T-helper 2 cell treated with Interferon-gamma antibody and Interleukin-4, amounts not matched to agents 5 μg/mL and 100 μg/mL, for 36 hours (primary cell): ENCODE measurements at places on chromosomes 2 and 18.

- no peak for DNase-seq
These were observed 173.5 kb downstream of the FMNL2 start for GRCh38 chr2:152508446-152508845.

- no peak for DNase-seq
These were observed 1107.2 kb downstream of the DPP10 start for GRCh38 chr2:115549611-115550130.

DNA sequence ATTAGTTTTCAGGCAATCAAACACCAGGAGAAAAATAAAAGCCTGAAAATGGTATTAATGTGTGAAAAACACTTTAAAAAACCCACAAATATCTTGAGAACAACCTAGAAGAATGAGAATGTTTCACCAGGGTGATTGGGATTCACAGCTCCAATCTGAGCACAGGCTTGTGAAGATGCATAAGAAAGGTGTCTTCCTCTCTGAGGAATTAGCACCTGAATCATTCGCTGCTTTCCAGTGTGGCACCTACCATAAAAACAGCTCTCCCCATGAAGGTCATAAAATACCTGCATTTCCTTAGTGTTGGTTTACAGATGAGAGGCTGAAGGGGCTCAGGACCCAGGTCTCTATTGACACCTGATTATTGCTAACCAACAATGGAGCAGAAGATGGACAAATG, 499.7 kb upstream of the KLHL29 start:
- DNase-seq: no peak

GRCh38 chr2:177882501-177882900, 190.1 kb downstream of the PDE11A start:
- no peak for DNase-seq

GRCh38 chr2:226793646-226794045, 6.0 kb downstream of the IRS1 start:
- DNase-seq: no peak

GRCh38 chr2:46812361-46813019, 103.1 kb downstream of the MCFD2 start:
- DNase-seq: no peak

DNA sequence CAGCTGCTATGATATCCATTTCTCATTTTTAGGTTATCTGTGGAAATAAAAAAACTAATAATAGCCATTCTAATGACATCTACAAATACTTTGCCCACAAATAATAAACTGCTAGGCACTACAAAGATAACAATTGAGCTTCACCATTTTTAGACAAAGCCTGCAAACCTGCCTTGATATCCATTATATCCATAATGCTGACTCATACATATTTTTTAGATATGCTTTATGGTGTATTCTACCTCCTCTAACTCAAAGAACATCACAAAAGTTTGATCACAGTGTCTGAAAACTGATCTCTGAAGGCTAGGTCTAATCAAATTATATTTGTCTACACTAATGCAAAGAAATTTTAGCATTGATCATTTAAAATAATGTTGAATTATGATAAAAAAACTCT, 138.4 kb downstream of the HNMT start:
- DNase-seq: no peak

DNA sequence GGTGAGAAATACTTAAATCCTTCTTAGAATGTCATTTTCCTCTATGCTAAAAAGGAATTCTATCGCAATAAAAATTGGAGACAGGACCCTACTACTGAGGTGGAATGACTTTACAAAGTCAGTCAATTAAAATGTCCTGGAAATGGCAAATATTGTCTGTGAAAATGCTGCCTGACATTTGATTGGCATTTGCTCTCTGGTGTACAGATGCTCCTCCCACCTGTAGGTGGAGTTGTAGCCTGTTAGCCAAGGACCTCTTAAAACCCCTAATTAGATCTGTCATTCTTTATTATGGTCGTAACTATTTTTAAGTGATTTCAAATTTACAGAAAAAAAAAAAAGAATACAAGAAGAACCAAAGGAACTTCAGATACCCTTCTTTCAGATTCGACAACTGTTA, 393.1 kb upstream of the KLHL29 start:
- DNase-seq: no peak

DNA sequence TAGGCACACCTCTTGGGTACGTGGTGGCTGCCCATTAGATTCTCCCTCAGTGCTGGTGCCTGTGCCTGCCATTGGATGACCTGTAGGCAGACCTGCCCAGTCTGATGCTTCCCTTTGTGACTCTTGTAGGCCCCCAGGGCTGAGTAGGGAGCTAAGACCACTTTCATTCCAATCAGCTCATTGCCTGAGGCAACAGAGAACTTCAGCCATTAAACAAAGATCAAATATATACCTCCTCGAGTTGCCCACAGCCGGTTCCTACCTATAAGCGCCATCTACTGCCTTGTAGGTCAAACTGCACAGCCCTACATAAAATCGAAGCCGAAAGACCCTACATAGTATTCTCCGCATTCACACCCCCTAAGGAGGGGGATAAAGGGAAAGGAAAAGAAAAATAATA, 184.6 kb downstream of the ETAA1 start:
- DNase-seq: no peak

GRCh38 chr2:118878531-118879149, 31.2 kb upstream of the EN1 start:
- DNase-seq: no peak

GRCh38 chr2:29817801-29818680, 103.3 kb downstream of the ALK start:
- DNase-seq: no peak

DNA sequence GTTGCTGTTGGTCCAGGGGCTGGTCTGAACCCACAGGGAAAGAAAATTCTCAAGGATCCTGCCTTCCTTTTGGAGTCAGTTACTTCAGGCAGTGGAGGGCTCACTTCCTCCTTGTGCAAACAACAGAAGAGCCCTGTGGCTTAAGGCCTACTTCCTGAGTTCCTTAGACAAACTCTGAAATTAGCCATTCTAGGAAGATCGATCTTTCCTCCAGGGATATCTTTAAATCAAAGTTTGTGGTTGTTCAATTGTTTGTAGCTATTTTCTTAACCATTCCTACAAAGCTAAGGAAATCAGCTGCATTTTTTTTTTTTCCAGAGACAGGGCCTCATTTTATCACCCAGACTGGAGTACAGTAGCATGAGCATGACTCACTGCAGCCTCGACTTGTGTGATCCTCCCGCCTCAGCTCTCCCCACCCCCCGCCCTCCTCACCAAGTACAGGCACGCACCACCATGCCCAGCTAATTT, 156.0 kb downstream of the TANC1 start:
- no peak for DNase-seq

DNA sequence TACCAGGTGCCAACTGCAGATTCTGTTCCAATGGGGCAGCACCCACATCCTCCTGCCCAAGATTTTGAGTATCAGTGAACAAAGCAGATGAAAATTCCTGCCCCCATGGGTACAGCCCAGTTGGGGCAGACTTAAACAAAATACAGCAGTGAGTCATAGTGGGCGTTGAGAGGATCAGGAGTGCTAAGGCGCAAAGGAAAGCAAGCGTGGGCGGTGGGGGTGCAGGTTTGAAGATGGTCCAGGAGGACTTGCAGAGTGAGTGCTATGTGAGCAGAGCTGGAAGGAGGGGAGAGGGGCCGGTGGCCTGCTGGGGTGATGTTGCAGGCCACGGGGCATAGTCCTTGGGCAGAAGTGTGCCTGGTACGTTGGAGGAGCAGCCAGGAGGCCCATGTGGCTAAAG, 24.7 kb downstream of the STEAP3 start:
- no peak for DNase-seq

- DNase-seq: no peak
These were observed 104.6 kb upstream of the COL3A1 start for GRCh38 chr2:188869550-188869949.

DNA sequence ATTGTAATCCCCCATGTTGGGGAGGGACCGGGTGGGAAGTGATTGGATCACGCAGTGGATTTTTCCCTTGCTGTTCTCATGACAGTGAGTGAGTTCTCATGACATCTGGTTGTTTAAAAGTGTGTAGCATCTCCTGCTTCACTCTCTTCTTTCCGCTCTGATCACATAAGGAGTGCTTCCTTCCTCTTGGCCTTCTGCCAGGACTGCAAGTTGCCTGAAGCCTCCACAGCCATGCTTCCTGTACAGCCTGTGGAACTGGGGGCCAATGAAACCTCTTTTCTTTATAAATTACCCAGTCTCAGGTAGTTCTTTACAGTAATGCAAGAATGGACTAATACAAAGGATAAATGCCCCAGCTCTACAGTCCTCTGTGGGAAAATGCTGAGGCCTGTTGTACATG, 437.5 kb upstream of the NXPH2 start:
- DNase-seq: no peak

- no peak for DNase-seq
These were observed 52.1 kb upstream of the PEX13 start for GRCh38 chr2:60965499-60965785.

DNA sequence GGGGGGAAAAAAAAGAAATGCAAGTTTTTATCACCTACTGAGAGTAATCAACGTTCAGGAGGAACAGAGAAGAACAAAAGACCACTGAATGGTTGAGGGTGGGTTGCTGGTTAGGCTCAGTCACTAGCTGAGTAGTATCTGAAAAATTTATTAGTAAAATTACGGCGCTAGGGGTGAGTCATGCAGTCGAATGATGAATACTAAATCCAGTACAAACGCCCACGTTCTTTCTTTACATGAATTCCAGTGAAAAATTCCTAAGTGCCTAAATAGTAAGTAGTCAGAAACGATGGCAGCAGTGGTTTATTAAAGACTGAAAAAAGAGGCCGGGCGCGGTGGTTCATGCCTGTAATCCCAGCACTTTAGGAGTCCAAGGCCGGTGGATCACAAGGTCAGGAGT, 52.0 kb downstream of the TEKT4 start:
- no peak for DNase-seq

DNA sequence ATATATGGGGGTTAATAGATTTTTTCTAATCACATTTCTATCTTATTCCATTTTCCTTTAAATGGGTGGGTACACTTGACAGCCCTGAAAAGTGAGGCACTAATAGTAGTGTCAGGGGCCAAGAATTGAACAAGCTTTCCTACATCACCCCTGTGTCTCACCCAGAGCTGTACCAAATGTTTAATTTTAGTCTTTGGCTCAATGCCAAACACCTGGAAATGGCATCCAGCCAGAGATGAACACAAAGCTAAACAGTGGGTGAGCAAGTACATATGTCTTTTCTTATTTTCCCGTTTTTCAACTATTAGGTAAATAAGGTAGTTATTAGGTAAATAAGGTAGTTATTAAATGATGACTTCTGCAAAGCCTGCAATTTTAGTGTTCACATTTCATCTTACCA, 276.3 kb upstream of the ERBB4 start:
- DNase-seq: no peak

DNA sequence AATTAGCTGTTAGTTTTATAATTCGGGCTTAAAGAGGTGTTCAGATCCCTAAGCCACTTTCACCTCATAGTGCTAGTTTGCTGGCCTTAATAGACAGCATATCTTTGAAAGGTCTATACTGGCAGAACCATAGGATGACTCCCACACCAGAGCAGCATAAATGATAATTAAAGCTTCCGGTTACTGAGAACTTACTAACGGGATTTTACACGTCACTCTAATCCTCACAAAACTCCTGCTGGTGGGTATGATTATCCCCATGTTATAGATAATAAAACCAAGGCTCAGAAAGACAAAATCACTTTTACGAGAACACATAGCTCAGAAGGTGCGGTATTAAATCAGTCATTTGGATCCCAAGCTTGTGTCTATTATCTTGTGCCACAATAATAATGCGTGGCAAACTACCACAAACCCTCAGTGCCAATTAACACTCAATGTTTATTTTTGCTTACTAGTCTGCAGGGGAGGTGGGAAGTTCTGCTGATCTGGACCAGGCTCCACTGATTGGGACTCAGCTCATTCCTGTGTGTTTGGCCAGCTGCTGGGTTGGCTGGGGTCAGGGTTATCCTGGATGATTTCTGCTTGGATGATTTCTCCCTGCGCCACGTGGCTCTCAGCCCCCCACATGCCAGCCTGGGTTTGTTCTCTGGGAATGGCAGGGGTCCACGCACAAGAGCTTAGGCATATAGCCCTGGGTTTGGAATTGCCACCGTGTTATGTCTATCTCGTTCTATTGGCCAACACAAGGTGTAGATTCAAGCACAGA, 62.3 kb downstream of the TRIB2 start:
- DNase-seq: no peak

DNA sequence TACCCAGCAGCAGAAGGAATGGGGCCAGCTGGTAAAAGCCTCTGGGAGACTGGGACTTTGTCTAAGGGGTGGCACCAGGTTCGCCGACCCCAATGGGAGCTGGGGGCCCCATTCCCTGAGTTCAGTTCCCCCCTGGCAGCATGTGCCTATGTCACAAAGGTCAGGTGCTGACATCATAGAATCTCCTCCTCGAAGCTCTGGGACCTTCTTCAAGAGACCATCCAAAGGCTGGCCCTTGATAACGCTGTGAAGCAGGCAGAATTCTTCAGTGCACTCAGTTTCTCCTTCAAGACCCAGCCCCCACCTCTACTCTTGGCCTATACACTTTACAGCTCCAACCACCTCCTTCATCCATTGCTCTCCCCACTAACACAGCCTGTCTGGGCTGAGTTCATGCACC, at the start of gene PRR30:
TSS of gene PRR30 (minus strand) at position 101 of the 400 bp plus-strand sequence. CDS start 1,081 bp downstream, outside the sequence.
- DNase-seq: no peak

GRCh38 chr2:134232868-134233727, 20.8 kb upstream of the MGAT5 start:
- peak; percentile 35 for DNase-seq

DNA sequence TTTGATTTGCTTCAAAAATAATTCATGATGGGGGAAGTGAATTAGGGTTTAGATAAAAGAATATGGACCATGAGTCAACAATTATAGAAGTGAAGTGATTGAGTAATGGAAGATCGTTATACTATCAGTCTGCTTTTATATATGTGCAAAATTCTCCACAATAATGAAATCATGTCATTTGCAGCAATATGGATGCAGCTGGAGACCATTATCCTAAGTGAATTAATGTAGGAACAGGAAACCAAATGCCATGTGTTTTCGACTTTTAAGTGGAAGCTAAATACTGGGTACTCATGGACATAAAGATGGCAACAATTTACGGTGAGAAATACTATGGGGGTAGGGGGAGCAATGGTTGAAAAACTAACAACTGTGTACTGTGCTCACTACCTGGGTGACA, 144.7 kb upstream of the SRD5A2 start:
- no peak for DNase-seq

GRCh38 chr2:228372212-228372611, 190.7 kb upstream of the SPHKAP start:
- no peak for DNase-seq

GRCh38 chr18:32351032-32351431, 119.7 kb downstream of the GAREM1 start:
- no peak for DNase-seq

DNA sequence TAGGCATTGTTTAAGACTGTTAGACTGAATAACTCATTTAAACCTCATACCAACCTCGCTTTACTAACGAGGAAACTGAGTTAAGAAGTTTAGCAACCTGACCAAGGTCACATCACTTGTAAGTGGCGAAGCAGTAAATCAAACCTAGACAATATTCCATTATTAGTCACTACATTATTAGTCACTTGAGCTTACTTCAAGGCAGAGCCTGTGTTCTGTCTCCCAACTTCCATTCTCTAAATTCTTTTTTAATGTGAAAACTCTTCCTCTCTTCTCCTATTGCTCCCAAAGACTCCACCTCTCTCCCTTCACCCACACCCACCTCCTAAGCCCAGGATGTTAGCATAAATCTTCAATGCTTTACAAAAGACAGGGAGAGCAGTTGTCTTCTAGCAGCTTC, 156.5 kb downstream of the ARL6IP6 start:
- DNase-seq: no peak
